Left cardiac atrium (tissue), 4 donors: ENCODE measurements at places on chromosomes 7 and 10.

DNA sequence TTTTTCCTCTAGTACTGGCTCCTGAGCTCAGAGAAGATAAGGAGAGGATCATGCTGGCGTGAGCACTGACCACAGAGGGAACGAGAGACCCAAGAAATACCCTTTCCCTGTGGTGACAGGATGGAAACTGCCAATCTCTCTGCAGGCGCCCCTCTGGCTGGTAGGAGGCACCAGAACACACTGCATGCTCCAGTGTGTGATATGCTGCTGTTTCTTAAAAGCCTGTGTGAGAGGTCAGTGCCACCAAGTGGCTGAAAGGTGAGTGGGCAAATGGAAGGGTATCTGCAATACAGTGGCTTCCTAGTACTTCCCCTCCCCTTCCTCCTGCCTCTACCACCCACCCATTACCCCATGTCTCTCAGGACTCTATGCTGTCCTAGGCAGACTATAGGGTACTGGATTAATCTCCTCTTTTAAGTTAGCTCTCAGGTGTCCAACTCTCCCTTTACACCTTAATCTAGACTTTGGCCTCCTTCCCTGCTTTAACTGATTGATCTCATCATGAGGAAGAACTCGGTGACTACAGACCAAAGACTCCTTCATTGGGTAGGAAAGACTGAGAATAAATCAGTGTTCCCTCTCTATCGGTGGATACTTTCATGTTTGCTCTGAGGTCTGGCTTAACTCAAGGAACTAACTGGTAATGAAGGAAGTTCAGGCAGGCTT, 283.6 kb downstream of the ADRA2A start:
- no peak for DNase-seq

DNA sequence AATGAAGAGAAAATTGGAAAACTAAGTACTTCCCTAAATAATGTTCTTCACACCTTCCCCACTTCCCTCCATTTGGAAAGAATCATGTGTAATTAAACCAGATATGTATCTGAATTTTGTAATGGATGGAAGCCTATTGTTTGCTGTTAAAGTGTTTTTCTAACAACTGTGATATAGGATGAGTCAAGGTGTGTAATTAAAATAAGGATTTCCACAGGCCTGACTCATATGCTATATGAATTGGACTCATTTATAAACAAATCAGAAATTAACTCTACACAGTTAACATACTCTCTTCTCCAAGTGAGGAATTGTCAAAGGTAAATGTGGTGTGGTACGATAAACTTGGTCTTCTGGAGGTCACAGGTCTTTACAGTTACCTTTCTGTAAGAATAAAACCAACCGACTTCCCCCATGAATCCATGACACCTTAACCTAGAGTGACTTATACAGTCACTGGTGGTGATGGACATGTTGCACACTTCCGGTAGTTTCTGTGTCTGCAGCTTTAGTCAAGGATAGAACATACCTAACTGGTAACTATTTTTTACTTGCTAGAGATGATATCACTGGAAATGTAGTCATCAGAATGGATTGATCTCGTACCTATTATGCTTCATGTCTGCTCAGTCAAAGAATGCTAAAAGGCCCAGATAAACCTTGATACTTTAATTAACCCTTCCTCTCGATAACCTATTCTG, 12.8 kb downstream of the PNLIPRP3 start:
- DNase-seq = no peak

DNA sequence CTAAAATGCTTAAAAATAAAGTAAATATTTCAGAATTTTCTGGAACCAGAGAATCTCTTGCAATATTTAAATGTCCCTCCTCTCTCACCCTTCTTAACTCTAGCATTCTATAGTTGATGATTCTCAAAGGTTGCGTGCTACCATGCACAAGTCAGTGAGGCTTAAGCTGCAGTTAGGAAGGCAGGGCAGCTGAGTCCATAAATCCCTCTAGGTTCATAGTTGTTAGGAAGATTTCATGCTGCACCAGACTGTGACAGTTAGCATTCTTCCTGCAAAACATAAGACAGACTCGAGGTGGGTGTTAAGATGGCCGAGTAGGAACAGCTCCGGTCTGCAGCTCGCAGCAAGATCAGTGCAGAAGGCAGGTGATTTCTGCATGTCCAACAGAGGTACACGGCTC, 70.6 kb downstream of the MET start:
- no peak for DNase-seq

DNA sequence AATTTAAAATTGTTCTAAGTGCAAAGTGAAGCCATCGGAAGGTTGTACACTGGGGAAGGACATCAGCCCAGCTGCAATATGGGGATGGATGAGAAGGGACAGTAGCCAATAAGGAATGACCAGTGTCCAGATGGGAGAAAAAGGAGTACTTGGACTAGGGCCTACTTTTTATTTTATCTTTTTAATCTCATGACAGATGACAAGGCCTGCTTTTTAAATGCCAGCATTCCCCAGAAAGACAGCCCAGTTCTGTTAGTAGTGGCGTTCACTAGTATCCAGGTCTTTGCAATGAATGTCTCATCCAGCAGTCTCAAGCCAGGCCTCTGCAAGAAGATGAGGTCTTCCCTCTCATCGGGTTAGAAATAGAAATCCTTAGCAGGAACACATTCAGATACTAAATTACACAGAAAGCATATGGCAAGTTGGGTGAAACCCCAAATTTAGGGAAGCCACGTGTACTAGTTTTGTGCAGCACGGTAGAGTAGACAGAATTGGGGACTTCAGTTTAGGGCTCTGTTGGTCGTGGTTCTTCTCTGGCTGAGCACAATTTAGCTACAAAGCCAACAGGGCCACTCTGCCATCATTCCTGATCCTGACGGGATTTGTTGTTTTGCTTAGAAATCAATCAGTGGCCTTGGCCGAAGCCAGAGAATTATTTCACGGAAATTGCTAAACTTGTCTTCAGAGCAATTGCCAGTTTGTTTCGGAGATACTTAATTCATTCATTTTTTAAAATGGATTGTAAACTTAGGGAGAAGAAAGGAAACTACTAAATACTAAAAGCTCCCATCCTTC, 227.8 kb downstream of the ARHGAP21 start:
- no peak for DNase-seq

- DNase-seq = no peak
Observed at GRCh38 chr7:35987016-35987415, 166.0 kb upstream of the EEPD1 start.

GRCh38 chr7:91898240-91898992, 17.9 kb upstream of the MTERF1 start:
- DNase-seq = no peak

- DNase-seq = no peak
Observed at GRCh38 chr10:110023785-110024465, 16.1 kb downstream of the ADD3 start.

DNA sequence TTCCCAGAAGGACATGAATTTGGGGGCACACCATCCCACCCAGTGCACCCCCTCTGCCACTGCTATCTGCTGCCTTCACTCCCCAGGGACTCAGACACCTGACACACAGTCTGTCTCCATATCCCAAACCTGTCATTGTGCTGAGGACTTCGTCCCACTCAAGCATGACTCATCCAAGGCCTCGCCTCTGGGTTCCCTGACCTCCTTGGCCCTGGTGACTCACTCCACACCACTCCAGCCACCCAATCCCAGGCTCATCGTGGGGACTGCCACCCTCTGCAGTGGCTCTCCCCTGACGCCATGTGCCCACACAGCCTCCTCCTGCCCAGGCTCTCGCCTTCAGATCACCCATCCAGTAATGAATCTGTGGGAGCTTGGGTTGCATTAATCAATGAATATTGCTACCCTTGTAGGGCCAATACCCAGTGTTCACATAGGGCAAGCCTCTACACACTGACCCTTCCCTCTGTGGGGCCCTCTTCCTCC, 6.6 kb upstream of the INSIG1 start:
- peak; percentile 47 for DNase-seq

DNA sequence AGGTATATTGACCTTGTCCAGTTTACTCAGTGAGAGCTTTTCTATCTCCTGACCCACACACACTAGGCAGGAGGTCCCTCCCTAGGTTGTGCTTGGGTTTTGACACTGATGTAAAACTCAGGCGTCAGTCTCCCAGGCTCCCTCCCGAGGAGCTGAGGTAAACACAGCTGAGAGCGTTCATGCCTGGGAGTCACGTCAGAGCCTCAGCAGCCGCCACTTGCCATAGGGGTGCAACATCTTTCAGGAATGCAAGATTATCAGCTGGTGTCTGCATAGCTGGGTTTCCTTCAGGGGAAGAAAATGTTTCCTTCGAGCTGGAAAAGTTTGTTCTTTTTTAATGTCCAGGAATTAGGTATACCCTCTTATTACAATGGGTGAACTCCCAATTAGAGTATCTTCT, 70.6 kb downstream of the FGFR2 start:
- no peak for DNase-seq

DNA sequence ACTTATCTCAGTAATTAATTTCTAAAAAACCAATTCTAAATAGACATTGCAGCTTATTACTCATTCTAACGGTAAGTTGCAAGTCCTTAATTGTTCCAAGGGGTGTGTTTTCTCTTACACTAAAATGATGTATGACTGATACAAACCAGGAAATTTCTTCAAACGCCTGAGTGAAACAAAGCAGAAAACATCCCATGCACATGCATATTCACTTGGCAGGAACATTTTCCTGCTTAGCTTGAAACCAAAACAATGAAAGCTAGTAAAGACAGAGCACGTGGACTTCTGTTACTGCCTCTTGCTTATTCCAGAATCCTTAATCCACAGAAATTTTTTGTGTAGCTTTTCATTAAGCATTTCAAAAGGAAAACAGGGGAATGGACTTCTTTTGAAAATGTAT, 187.7 kb downstream of the MTERF1 start:
- DNase-seq = no peak

- DNase-seq = no peak
Observed at GRCh38 chr7:122689346-122690109, 9.4 kb downstream of the RNF133 start.

GRCh38 chr7:5677538-5678294, 103.7 kb downstream of the RNF216 start:
- peak; percentile 72 for DNase-seq

- no peak for DNase-seq
Observed at GRCh38 chr10:22244001-22244400, 26.2 kb upstream of the EBLN1 start.

GRCh38 chr10:49656845-49657493, 22.5 kb upstream of the C10orf53 start:
- no peak for DNase-seq

- DNase-seq = no peak
Observed at GRCh38 chr7:126589068-126589684, 663.6 kb downstream of the GRM8 start.

- no peak for DNase-seq
Observed at GRCh38 chr10:4310172-4310571, 515.8 kb upstream of the AKR1E2 start.

- DNase-seq = no peak
Observed at GRCh38 chr10:43258211-43258561, 8.7 kb downstream of the RASGEF1A start.

DNA sequence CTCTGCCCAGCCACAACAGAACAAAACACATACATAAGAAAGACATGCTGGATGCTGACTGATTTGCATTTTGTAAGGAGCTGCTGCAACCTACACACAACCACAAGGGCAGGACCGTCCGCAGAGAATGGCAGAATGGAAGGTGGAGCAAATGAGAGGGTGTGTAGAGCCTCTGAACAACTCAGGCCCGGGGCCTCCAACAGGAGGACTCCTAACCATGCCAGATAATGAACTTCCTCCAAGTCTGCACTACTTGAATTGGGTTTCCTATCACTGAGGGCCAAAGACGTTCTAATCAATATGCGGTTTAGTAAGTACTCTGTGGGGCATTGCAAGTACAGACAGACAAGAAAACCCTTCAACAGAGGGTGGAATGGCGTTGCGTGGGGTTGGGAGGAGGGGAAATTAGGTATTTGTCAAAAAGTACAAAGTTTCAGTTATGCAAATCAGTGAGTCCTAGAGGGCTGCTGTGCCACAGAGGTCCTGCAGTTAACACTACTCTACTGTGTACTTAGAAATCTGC, 14.6 kb downstream of the VOPP1 start:
- DNase-seq = no peak

GRCh38 chr10:132514821-132515520, 22.6 kb upstream of the INPP5A start:
- no peak for DNase-seq

DNA sequence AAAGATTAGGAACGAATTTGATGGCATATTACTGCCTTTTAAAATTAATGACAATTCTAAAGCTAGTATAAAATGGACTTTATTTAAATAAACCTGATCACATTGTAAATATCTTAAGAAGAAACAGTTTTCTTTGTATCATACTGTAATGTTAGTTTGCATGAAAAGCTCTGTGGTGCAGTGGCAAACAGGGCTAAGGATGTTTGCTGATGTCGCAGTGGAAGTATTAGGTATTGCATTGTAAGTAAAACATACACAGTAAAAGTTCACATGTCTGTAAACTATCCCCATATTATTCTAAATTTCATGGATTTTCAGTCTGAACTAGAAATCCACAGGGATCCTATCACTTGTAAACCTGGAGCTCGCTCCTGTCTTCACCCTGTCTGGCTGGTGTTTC, 252.6 kb upstream of the ZNF32 start:
- no peak for DNase-seq

GRCh38 chr10:112209684-112210131, 26.1 kb upstream of the GPAM start:
- no peak for DNase-seq

DNA sequence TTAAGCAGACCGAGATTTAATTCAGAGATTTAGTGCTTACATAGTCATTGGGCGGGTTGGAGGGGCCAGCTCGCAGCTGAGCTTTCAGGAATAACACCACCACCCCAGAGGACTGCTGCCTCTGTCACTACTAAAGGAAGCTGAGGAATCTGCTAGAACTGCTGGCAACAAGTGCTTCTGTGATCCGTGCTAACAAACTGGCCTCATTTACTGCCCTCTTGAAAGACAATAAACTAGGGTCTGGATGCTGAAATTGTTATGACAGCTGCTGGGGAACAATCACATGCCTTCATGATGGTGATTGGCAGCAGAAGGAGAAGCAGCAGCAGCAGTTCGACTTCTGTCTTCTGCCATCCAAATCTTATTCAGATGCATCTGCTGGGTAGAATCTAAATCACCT, 285.5 kb upstream of the TAC1 start:
- DNase-seq = no peak

GRCh38 chr10:78215645-78216044, 182.0 kb downstream of the RPS24 start:
- DNase-seq = peak; percentile 80

DNA sequence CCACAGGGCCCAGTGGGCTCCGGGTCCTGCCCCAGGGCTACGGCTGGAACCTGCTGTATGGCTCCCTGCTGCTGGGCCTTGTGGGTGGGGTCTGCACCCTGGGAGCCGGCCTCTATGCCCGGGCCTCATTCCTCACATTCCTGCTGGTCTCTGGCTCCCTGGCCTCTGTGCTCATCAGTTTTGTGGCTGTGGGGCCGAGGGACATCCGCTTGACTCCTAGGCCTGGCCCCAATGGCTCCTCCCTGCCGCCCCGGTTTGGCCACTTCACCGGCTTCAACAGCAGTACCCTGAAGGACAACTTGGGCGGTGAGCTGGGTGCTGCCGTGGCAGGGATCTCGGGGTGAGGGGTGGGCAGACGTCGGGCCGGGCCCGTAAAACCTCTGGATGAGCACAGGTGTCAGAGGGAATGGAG, 4.4 kb downstream of the SLC12A9 start:
- DNase-seq = no peak
